Activated CD4-positive, alpha-beta T cell treated with anti-CD3 and anti-CD28 coated beads, Interleukin-2, amount 50 U/mL, for 48 hours (primary cell): ENCODE measurements at places on chromosomes 5 and 9.

DNA sequence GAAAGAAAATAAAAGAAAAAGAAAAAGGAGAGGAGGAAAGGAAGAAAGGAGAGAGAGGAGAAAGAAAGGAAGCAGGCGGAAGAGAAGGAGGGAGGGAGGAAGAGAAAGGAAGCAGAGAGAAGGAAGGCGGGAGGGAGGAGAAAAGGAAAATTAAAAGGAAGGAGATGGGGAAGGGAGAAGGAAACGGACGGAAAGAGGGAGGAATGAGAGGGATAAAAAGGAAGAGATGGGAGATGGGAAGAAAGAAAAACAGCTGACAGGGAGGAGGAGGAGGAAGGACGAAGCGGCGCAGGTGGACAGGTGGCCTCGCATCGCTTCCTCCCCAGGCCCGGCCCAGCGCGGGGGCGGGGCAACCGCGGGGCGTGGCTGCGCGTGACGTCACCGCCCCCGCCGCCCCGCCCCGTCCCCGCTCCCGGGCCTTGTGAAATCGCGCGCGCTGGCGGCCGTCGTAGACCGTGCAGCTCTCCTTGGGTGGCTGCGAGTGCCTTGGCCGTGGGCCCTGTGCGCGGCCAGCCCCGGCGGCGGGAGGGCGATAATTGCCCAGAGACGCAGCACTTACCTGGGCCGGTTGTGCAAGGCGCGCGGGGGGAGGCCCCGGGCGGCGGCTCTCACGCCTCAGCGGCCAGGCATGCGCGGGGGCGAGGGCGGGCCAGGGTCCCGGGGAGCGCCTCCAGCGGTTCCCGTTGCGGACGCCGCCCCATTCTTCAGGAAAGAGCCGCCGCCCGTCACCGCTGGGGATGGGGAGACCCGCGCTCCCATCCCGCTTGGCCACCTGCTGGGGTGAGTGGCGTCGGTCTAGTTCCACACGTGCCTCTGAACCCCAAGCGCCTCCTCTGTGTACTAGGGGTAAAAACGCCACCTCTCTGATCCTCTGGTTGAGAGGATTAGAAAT is 49.6 kb upstream of the FOXE1 start:
- DNase-seq, result peak; percentile 67

DNA sequence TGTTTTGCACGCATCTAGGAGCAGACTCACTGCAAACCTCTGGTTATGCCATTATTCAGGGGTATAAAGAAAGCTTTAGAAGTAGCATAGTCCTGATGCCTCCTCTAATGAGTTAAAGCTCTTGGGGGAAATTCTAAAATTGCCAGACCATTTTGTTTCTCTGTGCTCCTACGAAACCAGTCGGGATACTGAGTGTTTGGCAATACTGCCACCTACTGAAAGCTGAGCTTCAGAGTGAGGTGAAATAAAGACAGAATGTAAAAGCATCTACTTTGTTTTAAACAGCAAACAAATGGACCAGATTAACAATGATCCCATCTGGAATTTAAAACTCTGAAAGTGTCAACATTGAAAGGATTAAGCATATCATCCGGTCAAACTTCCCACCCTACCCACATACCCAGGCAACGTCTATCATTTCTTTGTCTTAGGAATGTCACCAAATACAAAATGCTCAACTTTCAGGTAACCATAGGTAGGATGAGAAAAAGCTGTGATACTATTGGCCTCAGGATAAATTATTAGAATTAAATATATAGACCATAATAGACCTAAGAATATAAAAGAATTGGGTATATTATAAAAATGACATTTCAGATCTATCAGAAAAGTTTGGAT is 77.8 kb upstream of the SHISAL2B start:
- no peak for DNase-seq

GRCh38 chr5:132225165-132226032 is 2.3 kb downstream of the P4HA2 start:
- DNase-seq, result peak; percentile 52

DNA sequence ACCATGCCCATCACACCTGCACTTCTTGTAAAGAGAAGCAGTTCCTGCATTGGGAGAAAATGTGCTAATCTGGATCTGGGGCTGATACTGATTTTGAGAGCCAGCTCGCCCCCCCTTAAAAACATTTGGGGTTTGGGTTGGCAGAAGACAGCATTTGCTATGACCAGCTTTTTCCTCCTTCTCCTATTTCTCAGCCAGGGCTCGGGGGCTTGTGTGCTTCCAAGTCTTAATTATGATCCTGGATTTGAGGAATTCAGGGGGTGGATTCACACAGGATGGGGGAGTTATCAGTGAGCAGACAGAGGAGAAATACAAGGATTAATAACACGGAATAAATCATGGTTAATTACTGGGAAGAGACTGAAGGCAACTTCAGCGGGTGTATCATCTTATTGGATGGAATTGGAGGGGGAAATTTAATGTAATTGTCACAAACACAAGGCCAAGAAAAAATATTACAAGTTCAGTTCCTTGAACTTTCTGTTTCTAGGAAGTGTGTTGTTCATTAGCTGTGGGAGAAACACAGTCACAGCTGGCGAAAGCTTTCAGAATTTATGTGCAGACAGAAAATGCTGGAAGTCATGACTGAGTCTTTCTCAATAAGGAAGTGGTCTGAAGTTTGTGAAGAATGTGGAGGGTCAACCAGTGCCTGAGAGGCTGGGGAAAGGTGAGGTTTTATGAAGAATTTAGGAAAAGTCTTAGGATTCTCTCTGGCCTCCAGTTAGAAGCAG is 15.3 kb downstream of the C9orf152 start:
- DNase-seq, result no peak

DNA sequence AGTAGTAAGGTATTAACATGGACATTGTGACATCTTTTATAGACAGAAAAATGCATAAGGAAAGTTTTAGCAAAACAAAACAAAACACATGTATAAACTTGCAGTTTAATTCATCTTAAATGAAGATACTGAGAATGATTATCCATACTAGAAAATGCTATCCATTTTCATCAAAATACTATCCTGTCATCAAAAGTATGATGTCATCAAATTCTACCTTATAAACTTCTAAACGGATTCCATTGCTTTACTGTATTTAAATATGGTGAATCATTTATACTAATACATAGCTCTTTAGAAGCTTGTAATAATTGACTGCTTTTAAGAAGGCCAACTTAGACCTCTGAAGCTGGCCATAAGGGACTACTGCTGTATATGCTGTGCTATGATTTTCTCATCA is 221.0 kb downstream of the EDIL3 start:
- DNase-seq, result no peak

- peak; percentile 53 for DNase-seq
Measured at GRCh38 chr9:38227061-38227540, 158.1 kb upstream of the SHB start.

DNA sequence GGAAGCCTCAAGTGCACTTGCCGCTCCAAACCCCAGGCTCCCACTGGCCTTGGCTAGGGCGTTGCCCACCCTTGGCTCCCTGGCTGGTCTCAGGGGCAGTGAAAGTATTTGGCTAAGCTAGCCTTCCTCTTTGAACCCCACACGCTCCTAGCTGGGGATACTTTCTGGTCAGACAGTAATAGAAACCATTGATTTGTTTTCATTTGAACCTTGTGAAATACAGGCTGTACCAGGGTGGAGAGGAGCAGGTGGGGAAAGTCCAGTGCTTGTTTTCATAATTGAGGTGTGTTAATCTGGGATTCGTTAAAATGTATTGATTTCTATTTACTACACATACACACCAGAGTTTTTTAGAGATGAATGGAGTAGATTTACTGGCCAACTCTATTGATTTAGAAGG is 45.9 kb upstream of the TRMT10B start:
- DNase-seq, result no peak

GRCh38 chr9:2603621-2604020 is 18.0 kb upstream of the VLDLR start:
- no peak for DNase-seq

GRCh38 chr9:135165003-135165711 is 77.7 kb downstream of the OLFM1 start:
- DNase-seq, result no peak

GRCh38 chr5:1515921-1516571 is 7.7 kb downstream of the LPCAT1 start:
- no peak for DNase-seq

- DNase-seq, result no peak
Measured at GRCh38 chr5:179776411-179776938, 17.3 kb upstream of the LTC4S start.

DNA sequence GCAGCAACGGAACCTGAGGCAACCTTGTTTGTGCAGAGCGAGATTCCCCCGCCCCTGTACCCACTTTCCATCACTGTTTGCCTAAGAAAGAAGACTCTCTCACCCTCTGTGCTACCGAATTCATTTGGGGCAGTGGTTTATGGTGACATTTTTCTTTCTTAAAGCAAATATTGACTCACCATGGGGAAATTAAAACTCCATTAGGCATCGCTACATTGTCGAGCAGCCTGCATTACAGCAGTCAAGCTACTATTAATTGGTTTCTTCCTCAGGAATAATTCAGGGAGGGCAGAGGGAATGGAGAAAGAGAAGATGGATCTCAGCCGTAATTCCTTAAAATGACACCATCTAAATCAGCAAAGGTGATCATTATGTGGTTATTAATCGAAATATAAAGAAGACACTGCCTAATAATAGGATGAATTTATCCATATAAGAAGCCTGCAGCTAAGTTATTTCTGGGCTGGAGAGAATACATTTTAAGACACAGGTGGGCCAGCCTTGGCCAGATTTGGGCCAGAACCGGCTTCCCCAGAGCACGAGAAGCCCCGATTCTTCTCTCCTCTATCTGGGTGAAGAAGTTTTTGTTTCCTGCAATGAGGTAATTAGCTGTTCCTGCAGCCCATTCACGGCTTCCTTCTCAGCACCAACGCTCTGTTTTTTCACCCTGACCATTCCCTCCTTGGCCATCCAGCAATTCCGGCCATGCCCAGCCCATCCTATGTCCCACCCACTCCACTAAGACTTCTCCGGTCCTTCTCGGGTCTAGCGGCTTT is 16.8 kb downstream of the CFAP77 start:
- no peak for DNase-seq

- DNase-seq, result no peak
Measured at GRCh38 chr5:142181096-142181495, 72.5 kb downstream of the NDFIP1 start.
